ENCODE measurements at places on chromosomes 5 and 9.

DNA sequence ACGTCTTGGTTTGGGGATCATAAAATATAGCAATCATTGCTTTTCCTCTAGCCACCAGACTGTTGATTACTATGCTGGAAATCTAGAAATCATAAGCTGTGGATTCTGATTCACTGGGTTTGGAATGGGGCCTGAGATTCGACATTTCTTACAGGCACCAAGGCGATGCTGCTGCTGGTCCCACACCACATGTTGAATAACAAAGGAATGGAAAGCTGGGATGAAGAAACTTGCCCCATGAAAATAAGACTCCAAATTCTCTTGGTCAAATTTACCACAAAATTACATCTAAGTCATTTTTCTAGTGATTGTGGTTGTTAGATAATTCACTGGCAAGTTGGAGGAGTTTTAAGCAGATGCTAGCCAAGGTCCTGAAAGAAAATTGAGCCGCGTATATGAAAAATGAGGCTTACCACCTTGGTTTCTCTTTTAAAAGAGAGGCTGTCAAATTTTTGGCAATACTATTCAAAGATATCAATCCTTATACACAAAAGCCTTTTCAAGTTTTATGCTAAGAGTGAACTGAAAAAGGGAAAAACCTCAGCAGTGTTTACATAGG, 23.0 kb upstream of the MEIKIN start:
- no peak for DNase-seq

DNA sequence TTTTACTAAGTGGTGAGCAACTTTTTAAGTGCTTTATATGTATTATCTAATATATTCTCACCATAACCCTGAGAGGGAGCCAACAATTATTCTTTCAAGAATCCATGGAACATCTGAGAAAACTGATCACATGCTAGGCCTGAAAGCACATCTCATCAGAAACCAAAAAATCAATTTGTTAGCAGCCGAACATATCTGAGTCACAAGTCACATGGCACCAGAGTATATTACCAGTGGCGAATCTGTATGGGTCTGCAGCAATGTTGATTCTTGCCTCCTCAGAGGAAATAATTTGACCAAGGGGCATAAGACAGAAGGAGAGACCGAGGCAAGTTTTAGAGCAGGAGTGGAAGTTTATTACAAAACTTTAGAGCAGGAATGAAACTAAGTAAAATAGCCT, 25.3 kb upstream of the SIL1 start:
- DNase-seq = no peak

DNA sequence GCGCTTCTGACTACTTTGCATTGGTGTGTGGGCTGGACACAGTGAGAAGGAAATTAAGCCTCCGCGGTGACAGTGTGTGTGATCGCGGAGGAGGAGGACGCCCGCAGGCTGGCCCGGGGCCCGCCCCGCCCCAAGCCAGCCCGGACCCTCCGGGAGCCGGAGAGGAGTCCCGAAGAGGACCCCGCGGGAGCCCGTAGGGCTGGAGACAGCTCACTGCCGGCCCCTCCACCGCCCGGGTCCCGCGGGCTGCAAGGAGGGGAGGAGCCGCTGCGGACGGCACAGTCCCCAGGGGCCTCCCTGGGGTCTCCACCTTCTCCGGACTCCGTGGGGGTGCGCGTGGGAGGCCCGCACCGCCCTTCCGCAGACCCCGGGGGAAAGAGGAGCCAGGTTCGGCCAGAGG, 146.4 kb upstream of the ERCC6L2 start:
- DNase-seq = no peak

DNA sequence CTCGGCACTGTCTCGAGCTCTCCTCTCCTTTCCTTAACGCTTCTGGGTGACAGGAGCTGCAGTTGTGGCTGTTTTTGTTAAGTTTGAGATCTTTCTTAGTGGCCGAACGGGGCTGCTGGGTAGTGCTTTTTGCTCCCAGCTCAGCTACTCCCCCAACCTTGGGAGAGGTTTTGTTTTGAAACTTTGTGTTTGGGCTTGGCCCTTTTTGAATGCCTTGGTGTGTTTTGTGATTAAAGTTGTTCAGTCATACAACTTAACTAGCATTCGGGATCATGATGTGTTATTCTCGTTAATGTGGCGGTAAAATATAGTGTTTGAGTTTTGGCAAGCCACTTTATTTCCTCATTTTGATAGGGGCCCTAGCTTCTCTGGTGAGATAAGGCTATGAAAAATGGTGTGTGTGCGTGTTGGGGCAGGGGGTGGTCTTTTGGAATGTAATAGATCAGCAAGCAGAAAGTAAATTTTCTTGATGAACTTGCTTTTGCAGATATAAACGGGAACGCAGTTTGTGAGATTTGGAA, 1.1 kb downstream of the KDM3B start:
- no peak for DNase-seq

Data from lower lobe of right lung (tissue), 2 donors.